Karpas-422 (cell line): ENCODE measurements at places on chromosomes 1 and 21. TPM values are rescaled to one million over a fixed set of nuclear protein-coding genes. Genes with fewer than 3 reads are reported as not detected.
A peak's percentile ranks its signal among the peaks of the same experiment; 100 is the strongest.

DNA sequence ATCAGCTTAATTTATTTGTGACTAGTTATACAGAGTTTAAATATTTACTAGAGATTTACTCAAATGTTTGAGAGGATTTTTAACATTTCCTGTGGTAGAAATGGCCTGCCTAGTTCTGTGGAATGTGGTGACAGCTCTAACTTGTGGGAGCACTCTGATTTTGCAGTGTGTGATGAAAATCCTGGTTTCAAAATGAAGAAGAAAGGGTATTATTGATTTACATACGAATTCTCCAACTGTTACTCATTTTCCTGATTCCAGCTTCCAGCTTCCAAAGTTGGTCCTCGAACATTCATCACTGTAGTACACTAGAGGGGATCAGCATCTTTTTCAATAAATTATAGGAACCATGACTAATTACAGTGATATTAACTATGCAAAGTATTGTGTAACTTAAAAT, 462.7 kb upstream of the PKN2 start:
- no peak for DNase-seq

The KCNH1 gene
- total RNA-seq, result not detected in 2 replicates

The SPRR1A gene
- total RNA-seq, result not detected in 2 replicates

DNA sequence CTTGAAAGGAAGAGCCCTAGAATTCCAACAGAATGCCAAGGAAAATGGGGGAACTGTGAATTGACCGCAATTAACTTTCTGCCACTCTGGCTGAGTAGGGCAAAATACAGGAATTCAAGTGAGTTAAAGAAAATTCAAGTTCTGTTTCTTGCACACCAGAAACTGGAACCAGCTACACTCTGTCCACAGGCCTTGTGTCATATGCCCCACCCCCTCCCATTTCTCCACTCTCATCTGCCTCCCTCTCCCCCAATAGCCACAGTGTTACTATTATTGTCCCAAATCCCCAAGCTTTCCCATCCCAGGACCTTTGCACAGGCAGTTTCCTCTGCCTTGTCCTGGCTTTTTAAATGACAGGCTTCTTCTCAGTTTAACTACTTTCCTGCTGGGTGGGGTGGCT, 4.3 kb upstream of the STK40 start:
- no peak for DNase-seq

GRCh38 chr1:151825204-151825603, 6.4 kb downstream of the RORC start:
- DNase-seq, result no peak

The DMBX1 gene
- not detected in 2 replicates for total RNA-seq

The CRP gene
- total RNA-seq, result not detected in 2 replicates

DNA sequence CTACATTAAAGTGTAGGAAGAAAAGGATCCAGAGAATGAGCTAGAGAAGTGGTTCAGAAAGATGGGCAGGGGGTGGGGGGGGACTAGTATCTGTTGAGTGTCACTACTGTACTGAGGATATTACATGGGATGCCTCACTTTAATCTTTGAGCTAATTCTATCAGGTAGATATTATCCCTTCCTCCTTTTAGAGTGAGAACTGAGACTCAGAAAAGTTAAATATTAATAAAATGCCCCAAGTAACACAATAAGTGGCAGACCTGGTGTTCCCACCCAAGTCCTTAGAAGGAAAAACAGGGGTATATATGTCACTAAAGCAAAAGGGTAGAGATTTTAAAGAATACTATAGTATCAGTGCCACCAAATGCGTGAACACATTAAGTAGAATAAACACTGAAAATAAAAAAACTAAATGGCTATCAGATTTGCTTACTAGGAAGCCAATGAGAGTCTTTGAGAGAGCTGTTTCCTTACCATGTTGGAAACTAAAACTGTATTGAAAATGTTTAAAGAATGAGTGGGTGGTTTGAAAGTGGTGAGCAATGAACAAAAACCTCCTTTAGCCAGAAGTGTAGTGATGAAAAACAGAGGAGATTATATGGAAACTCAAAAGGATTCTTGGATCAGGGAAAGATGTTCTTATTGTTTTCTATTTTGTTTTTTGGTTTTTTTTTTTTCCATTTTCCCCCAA, 230.8 kb downstream of the BARHL2 start:
- DNase-seq, result no peak

The RGS13 gene
- total RNA-seq, result 176 and 462 TPM in 2 replicates

DNA sequence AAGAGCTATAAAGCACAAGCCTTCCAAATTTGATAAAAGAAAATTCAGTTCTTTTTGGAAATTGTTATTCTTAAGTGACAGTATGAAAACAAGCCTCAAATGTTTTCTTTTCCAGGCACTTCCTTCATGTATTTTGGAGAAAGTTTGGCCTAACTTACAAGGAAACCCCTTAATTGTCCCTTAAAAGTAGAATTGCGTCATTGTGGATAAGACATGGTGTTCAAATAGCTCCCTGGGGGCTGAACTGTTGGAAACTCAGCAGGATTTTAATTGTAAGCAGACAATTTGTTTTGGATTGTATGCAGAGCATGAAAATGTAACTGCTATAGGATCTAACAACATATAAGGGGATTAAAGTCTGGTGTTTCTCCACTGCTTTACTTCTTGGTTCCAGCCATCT, 35.4 kb upstream of the FGGY start:
- no peak for DNase-seq

The BATF3 gene
- total RNA-seq, result 4.4 and 7.7 TPM in 2 replicates

DNA sequence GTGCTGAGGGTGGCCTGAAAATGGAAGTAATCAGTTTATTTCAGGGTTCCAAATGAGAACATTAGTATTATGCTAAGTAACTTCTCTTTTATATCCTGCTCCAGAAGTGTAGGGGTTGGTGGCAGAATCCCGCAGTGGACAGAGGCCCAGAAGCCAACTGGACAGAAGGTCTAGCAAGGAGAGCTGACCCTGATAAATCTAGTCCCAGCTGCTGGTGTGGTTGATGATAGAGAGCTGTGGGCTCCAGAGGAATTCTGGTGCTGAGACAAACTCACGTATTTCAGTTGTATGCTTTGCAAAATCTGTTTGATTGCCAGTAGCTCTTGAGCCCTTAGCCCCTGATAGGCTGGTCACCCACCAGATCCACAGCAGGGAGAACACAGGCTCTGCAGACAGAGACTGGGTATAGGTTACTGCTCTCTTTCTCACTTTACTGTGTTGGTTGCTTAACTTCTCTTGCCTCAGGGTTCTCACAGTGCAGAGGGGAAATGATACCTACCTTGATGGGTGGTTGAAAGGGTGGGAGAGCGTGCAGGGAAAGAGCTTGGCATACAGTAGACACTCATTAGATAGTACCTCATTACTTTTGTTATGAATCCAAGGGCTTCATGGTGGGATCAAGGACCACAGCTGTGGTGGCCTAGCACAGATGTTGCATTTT, 29.6 kb upstream of the CACNA1E start:
- no peak for DNase-seq

- no peak for DNase-seq
Measured at GRCh38 chr21:15795533-15795932, 65.8 kb downstream of the USP25 start.

DNA sequence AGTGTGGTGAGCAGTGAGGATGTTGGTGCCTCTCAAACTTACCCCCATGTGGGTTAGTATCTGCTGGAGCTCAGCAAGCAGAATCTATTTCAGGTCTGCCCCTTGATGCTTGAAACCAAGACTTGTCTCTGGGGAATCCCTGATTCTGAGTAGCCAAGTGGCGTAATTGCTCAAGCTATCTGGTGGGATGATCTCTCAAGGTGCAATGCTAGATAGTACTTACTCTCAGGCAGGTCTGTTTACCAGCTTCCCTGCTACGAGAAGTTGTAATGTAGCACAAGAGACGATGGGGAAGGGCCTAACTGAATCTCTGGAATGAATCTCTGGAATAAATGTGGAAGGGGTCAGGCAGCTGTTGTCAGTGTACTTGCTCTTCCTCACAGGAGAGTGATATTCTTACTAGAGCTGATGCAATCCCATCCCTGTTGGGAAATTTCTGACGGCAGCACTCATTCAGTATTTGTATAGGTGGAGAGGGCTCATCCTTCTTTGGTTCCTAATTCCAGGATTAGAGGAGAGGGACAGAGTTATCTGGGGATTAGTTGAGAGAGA, 65.4 kb downstream of the MACF1 start:
- peak; percentile 94 for DNase-seq

The CD1B gene
- not detected in 2 replicates for total RNA-seq

The TNFRSF18 gene
- 0.30 and 0.90 TPM in 2 replicates for total RNA-seq

The AVPR1B gene
- total RNA-seq, result not detected in 2 replicates

The UBL4B gene
- total RNA-seq, result 0.19 and 0.47 TPM in 2 replicates

DNA sequence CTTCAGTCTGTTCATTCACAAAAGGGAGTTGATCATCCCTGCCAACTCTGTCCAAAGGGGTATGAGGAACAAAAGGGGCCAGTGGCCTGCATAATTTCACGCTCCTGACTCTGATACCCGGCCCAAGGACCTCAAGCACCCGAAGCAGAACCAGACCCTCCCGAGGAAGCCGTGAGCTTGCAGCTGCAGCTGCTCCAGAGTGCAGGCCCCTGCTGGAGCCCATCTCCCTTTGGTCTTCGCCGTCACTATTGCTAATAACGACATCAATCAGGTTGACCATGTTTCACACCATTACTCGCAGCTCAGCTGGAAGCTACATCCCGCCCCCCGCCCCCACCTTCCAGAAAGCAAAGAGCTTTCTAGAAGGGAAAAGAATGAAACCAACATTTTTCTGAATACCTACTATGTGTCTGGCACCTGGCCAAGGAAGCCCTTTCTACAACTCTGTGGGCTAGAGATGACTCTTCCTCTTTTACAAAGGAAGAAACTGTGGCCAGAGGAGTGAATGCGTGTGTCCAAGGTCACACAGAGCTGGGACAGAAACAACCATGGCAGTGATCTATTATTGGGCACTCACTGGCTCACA, 5.5 kb downstream of the NKAIN1 start:
- no peak for DNase-seq

DNA sequence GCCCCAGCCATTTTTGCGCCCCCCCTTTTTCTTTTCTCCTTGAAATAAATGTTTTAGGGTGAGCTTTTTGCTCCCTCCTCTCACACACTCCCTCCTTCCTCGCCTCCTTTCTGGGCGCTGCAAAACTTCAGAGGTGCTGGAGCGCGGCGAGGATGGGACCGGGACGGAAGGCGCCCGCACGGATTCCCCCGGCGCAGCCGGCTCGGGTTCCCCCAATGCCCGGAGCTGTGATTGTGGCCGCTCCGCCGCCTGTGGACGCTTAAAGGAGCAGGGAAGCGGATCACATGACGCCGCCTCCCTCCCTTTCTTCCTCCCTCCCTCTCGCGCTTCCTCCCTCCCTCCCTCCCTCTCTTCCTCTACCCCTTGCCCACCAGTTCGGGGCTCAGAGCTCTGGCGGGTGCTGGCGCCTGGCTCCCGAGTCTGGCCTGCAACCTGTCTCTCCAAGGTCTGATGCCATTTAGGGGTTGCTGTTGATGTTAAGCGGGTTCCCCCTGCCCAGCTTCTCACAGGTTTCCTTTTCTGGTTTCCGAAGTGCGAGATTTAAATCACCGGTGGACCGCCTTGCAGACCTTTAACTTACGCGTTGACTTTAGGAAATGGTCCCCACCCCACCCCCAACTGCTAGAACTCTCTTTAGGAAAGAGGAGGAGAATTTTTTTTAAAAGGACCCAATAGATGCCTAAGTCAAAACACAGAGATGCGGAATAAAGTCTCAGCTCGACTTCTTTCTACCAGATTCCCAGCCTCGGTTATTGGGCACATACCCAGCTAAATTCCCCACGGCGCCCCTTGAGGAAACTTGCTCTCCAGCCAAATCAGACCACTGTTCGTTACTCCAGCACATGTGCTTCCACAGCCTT, at the start of gene WLS:
Gene WLS (minus strand): TSS at position 235 of the 860 bp plus-strand sequence. CDS start 224 bp downstream, at position 11.
- no peak for DNase-seq

The PRDM2 gene
- 28.3 and 36.0 TPM in 2 replicates for total RNA-seq

DNA sequence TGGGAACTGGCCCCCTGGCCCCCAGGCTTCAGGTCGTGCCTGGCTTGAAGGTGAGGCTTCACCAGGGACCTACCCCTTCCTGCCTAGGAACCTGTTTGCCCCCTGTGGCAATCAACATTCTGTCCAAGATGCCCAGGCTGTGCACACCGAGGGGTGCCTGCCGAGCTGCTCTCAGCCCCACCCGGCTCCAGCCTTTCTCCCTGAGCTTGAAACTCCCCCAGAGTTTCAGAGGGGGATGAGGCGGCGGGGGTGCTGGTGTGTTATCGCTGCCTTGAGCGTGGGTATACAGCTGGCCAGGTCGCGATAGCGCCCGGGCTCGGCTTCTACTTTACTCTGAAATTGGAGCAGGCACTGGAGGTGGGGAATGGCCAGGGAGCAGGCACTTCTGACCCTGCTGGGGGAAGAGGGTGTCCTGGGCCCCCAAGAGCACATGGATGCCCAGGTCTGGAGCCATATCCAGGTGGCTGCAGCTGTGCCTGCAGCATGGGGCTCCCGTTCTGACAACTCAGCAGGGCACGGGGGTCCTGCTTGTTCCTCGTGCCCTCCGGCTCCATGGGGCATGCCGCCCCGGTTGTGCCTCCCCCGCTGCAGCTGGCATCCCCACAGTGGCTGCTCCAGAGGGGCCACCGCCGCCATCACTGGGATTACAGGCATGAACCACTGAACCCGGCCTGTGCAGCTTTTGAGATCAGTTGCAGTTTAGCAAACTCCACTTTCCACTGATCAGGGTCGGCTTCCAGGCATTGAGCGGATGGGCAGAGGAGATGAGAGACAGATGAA, 29.8 kb downstream of the RYR2 start:
- no peak for DNase-seq

GRCh38 chr21:44628707-44629391, 2.0 kb downstream of the KRTAP10-9 start:
- no peak for DNase-seq

GRCh38 chr1:208977012-208977411, 606.5 kb upstream of the CAMK1G start:
- DNase-seq, result no peak

DNA sequence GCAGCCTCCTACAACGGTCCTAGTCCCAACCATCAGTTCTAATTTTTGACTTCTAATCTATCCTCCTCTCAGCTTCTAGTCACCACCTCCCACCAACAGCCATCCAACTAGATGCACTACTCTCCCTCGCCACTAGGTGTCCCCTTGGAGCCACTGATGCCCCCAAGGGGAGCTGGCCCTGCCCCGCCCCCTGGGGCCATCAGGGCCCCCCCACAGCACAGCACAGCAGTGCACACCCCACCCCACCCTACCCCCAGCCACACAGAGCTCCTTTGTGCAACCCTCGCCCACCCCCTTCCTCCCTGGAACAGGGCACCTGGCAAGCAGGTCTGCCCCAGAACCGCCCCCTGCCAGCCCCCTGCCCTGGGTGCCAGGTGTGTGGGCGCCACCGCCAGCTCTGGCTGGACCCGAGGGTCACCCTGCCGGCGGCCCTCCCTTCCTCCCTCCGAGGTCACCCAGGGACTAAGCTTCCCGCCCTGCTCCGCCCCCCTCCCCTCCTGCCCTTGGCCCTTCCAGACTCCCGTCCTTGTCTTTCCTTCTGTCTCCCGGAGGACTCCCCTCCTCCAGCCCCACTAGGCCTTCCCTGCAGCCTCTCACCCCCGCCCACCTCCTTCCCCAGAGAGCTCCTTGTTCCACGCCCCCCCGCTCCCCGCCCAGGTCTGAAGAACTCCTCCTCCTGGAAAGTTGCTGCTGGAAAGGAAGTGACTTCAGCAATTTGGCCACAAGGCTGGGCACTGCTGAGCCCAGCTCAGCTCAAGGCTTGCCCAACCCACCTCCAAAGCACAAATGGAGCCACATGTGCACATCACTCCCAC, 47.0 kb downstream of the AHDC1 start:
- DNase-seq, result peak; percentile 92

The NBPF1 gene
- 8.5 and 18.4 TPM in 2 replicates for total RNA-seq
